ENCODE measurements at places on chromosomes 2 and 18.

DNA sequence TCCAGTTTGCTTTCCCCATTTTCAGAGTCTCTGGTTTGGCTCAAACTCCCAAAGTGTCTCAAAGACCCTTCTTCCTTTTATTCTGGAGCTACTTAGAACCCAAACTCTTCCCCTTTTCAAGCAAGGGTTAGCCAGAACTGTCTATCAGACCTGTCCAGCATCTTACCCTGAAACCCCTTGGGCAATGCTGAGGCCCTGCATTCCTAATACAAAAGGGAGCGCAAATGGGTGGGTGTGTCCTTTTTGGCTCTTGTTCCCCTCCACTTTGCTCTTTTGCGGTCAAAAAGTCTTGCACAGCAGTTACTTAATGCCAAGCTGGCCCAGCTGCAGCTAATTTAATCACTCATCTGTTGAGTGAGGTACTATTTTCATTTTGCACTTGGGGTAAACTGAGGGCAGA lies 231.2 kb upstream of the FOSL2 start:
- no peak for DNase-seq

GRCh38 chr2:102245266-102246151 lies 58.7 kb downstream of the IL1RL2 start:
- DNase-seq = no peak

DNA sequence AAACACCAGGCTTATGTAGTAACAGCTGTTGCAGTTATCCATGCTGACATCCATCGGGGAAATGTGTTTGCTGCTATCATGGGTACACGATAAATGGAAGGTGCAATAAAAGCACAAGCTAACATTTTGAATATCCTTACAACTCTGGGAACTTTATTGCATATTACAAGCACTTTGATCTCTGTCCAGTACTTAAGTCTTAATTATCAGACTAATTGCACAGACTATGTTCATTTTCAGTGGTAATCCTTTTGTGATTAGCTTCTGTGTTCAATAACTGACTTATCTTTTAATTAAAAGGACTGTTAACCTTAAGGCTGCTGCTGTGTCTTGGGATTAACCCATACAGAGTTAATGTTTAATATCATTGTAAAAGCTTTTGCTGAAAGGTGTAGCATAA lies 101.4 kb upstream of the ATP5MC3 start:
- DNase-seq = no peak

DNA sequence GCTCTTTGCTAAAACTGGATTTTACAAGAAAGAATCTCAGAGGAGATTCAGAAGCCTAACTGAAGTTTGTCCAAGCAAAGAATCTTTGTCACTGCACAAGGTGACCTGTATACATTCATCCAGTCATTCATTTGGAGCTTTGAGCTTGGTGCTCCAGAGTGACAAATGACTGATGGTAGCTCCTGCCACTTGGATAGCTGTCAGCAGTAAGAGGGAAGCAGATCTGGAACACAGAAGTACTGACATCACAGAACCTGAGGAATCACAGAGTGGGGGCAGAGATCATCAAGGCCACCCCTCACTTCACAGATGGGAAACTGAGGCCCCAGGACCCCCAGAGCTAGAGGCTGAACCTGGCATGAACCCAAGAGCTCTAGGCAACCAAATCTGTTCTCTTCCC lies 28.8 kb upstream of the IGFBP2 start:
- no peak for DNase-seq

GRCh38 chr18:80179857-80180558 lies 67.3 kb downstream of the PARD6G start:
- no peak for DNase-seq

- no peak for DNase-seq
Observed at GRCh38 chr2:132909427-132909826, 239.4 kb upstream of the LYPD1 start.

- DNase-seq = no peak
Observed at GRCh38 chr2:4258563-4258962, 555.2 kb downstream of the DCDC2C start.

- DNase-seq = no peak
Observed at GRCh38 chr2:16437189-16437588, 228.4 kb downstream of the CYRIA start.

GRCh38 chr2:181319286-181319685 lies 137.9 kb upstream of the ITGA4 start:
- no peak for DNase-seq

DNA sequence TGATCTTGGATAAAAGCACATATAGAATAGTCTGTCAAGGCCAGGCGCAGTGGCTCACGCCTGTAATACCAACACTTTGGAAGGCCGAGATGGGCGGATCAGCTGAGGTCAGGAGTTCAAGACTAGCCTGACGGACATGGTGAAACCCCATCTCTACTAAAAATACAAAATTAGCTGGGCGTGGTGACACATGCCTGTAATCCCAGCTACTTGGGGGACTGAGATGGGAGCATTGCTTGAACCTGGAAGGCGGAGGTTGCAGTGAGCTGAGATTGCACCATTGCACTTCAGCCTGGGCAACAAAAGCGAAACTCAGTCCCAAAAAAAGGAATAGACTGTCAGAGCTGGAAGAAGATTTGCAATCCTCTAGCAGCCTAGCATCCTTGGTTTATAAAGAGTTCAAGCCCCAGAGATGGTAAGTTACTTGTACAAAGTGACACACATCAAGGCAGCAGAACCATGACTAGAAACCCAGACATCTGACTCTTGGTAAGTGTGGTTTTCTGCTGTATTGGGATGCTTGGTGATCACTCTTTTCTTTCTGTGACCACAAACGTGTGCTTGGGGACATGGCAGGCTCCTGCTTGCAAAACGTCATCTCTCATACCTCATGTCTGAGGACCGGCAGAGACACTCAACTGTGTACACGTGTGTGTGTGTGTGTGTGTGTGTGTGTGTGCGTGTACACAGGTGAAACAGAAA lies 69.0 kb downstream of the OSBPL6 start:
- DNase-seq = no peak

DNA sequence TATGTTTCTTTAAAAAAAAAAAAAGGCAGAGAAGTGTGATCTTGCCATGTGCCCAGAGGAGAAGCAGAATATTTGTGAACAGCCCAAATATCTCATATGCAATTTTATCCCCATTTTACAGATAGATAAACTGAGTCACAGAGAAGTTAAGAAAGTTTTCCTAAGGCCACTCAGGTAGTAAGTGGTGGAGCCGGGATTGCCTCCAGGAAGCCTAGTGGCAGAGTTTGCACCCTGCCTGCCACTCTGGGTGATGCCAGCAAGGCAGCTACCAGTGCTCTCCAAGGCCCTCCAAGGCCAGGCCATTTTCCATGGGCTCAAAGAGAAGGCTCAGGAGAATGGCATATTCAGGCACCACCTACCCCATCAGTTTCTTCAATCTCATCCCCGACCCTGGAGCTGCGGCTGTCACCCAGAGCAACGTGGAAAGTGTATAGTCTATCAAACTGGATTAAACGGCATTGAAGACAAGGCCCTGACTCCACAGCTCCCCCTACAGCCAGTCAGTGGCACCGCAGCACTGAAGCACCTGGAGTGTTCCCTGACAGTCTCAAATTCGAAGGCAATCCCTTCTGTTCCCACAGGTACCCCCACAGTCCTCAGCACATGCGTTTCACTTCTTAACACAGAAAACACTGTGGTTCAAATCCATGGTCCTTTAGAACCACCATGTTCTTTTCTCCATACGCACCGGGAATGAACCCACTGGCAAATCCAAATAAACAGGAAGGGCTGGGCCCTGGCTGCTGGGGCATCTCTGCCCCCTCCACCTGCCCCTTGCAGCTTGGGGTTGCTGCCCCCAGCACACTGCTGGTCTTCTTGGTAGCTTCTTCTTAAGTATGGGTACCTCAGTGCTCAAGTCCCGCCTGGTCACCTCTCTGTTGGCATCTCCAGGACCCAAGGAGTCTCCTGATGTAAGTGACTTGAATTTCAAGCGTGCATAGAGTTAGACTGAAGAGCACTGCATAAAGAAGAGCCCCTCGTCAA lies 175.3 kb downstream of the INHBB start:
- DNase-seq = no peak

GRCh38 chr2:16881122-16881521 lies 215.5 kb upstream of the CYRIA start:
- DNase-seq = no peak

DNA sequence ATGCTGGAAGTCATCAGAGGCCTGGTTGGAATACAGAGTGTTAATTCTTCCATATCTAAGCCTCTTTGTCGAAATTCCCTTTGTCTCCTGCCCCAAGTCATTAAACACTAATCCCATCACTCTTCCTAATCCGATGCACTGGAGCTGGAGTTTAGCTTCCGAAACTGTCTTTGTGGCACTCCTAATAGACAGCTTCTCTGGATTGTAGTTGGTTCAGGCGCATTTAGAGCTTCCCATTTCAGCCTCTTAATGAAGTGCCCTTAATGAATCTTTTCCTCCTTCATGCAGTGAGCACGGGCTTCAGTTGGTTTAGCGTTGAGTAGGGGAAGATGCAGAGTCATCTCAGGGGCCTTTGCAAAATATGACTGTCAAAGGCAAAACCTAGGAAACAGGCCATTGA lies 72.2 kb upstream of the MEIS1 start:
- DNase-seq = no peak

DNA sequence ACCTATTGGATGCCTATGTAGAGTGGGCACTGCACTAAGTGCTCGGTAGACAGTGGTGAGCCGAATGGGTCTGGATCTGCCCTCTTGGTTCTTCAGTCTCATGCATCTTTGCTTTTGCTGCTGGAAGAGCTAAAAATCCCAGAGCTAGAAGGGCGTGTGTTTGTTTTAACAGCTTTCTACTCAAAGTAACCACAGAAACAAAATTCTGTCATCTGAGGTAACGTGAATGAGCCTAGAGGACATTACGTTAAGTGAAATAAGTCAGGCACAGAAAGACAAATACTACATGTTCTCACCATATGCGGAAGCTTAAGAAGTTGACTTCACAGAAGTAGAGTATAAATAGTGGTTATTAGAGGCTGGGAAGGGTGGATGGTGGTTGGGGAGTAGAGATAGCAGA lies 119.8 kb downstream of the PLB1 start:
- DNase-seq = no peak

GRCh38 chr2:71130905-71131244 lies 441 bp downstream of the MPHOSPH10 start:
- DNase-seq = no peak

GRCh38 chr2:220272656-220273055 lies 645.2 kb downstream of the SLC4A3 start:
- no peak for DNase-seq

DNA sequence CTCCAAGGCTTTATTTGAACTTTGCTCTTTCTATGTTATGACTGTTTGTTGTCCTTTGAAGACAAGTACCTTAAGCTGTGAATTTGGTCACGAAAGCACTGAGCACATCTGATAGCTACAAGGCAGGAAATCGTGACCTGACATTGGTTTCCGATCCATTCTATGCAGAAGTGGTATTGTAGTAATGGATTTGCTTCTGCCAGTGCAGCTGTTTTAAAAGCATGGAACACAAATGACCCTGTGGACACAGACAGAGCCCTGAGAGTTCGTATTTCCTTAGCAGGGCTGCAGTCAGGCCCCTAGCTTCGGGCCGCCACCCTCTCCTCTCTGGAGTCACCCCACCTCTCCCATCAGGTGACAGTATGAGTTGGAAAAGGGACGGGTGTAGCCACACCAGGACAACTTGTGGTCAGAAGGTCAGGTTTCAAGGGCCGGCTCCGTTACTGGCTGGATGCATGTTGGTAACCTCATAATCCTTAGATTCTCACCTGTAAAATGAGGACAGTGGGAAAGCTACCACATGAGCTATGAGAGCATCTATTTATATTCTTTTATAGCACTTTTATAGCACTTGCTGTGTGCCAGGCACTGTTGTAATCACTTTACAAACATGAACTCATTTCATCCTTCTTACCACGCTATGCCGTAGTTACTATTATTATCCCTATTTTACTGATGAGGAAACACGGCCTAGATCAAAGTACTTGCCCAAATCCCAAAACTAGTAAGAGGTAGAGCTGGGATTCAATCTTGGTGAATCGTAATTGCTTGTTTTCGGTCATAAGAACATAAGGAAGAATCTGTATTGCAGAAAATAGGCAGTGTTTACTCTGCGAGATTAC lies 70.2 kb downstream of the SPATS2L start:
- DNase-seq = no peak

DNA sequence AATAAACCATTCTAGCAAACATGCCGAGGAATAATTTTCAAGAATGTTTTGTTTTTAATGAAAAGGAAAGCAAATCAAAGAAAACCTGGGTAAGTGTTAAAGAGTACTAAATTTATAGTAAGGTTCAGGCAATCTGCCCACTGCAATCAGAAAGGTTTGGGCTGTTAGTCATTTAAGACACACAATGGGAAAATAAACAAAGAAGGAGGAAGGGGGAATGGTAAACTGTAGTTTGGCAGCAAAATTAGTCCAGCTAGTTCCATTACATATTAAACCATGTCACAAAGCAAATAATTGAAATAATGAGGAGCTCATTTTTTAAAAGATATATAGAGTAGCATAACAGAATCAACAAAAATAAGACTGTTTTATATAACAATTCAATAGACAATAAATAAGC lies 87.5 kb upstream of the COPS8 start:
- DNase-seq = no peak

- no peak for DNase-seq
Observed at GRCh38 chr2:240125742-240126141, 10.4 kb downstream of the COPS9 start.

DNA sequence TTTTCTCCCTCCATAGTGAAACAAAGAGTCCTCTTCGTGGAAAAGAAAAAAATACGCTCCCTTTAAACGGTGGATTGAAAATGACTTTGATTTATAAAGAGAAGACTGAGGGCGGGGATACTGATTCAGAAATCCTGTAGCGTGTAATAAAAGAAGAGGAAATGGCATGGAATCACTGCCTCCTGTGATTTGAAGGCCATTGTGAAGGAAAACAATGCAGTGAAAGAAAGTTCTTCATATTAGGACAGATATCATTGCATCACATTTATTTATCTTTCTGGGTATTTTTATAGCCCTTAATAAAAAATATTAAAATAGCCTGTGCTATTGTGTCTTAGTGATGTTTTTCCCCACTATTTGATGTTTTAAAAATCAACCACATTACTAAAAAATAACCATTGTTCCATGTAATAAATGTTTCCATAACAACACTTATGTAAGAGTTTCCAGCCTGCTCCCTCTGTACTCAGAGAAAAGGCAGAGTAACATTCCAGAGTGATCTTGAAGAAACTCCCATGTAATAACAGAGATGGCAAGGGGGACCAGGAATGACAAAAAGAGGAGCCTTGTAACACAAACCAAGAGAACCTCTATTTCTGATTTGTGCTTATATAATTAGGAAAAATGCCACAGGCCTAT lies 8.0 kb downstream of the MRPL33 start:
- DNase-seq = no peak

DNA sequence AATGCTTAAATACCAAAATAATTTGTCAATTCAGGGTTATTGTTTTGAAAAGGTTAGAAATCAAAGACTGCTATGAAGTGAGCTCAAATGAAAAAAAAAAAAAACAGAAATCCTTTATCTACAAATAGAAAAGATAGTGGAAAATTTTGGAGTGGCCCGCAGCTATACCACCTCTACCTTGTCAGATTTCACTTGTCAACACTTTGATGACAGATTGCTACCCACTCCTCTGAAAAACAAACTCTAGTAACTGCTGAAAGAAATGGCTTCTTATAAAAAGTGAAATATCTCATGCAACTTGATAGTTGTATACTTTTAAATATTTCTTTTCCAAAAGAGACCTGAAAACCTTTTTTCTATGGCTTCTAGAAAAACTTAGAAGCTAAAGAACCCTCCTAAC lies 84.5 kb downstream of the WDPCP start:
- DNase-seq = no peak

GRCh38 chr2:216111122-216111521 lies 2.0 kb downstream of the XRCC5 start:
- no peak for DNase-seq
